Sciatic nerve (tissue), 2 donors: ENCODE measurements at places on chromosomes 6 and 20.

DNA sequence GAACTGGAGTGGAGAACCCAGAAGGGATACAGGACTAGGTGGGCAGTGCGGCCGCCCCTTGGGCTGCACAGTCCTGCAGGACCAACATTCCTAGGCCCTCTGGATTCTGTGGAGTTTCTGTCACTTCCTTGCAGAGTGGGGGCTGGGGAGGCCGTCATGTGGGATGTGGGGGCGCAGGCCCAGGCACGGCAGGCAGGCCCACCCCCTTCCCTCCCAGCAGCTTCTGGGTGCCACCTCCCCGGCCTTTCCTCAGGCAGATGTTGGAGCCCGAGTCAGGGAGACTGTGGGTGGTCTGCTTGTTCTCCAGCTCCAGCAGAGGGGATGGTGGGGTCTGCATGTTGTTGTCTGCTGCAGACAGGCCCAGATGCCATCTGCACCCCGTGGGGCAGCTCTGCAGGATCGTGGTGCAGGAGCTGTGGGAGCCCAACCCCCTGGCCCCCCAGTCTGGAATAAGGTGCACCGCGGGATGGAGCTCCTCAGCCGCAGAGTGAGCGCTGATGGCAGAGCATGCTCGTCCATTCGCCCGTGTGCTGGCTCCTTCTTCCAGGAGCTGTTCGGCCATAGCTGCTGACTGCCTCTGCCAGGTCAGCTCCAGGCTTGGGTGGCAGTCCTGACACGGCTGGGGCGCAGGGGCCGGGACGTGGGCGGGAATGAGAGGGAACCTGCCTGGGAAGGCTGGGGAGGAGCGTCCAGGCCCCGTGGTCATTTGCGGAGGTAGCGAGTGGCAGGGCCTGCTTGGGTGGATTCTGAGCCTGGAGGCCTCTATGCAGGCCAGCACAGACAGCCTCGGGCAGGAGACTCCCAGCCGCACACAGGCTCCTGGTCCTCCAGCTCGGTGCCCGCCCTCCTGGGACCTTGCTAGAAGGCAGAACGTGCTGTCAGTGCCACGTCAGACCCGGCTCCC is 18.1 kb downstream of the SLC17A9 start:
- DNase-seq, result no peak

GRCh38 chr20:20440886-20441658 is 73.2 kb downstream of the INSM1 start:
- no peak for DNase-seq

- no peak for DNase-seq
Measured at GRCh38 chr6:52544602-52545405, 32.1 kb downstream of the TRAM2 start.

DNA sequence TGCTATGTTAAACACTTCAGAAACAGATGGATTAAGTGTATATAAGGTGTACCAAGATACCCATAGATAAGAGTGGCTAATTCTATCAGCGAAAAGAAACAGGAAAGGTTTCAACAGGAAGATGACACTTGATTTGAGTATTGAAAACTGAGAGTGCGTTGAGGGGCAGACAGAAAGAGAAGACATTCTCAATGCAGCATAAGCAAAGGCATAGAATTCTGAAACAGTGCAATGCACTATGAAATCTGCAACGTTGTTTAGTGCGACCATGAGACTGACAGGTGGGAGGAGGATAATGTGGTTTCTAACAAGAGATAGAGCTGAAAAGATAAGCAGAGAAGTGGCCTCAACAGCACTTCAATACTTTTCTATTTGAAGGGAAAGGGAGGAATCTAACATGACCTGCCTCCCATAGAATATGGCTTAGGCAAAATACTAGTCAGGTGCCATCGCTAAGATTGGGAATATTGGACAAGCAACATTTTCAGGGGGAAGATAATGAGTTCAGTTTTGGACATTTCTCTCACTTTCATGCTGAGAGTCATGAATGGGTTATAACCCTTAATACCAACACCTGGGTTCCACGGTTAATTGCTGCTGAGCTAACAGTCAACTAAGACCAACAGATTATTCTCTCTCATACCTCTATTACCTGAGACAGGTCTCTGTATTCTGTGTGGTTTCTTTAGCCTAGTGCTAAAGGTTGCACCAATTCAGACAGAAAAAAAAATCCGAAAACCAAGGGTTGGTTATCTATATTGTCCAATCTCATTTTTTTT is 312.9 kb upstream of the ARID1B start:
- DNase-seq, result no peak

GRCh38 chr6:26554697-26555504 is 16.7 kb downstream of the HMGN4 start:
- no peak for DNase-seq

- no peak for DNase-seq
Measured at GRCh38 chr6:34904990-34905613, 16.0 kb downstream of the ANKS1A start.

GRCh38 chr6:36110863-36111262 is 19.4 kb upstream of the MAPK13 start:
- DNase-seq, result no peak

DNA sequence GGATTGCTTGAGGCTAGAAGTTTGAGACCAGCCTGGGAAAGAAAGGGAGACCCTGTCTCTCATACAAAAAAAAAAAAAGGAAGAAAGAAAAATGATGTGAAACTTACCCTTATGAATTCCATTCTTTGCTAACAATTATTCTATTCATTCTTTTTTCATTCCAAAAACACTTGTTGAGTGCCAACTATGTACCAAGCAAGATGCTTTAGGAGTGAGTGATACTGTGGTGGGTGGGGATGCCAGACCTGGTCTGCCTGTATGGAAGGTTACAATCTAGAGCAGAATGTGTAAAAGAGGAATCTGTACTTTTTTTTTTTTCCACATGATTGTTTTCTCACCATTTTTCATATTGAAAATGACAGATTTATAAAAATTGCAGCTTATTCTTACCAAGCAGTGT is 73.8 kb upstream of the TULP1 start:
- DNase-seq, result no peak

GRCh38 chr20:44328428-44328827 is 8.4 kb upstream of the R3HDML start:
- no peak for DNase-seq

GRCh38 chr20:61924211-61924857 is 141.3 kb downstream of the TAF4 start:
- DNase-seq, result no peak

- DNase-seq, result no peak
Measured at GRCh38 chr6:130827247-130828149, at the start of gene SMLR1. Gene SMLR1 (plus strand): TSS chr6:130827406. CDS start chr6:130827414, 8 bp downstream.

- DNase-seq, result no peak
Measured at GRCh38 chr6:34236131-34236442, 586 bp upstream of the HMGA1 start.
